Astrocyte (in vitro differentiated cells and primary cell): ENCODE measurements at places on chromosomes 1 and 21. TPM values are rescaled to one million over a fixed set of nuclear protein-coding genes. Genes with fewer than 3 reads are reported as not detected.
A peak's percentile ranks its signal among the peaks of the same experiment; 100 is the strongest.

Gene THEM5
- not detected in 2 replicates for total RNA-seq

Gene SPATA1
- total RNA-seq, result 0.41 and 1.4 TPM in 2 replicates

GRCh38 chr1:24349891-24350290, 30.7 kb downstream of the GRHL3 start:
- DNase-seq, result peak; percentile 47
- no peaks in the 10 kb centered on the region for H3K36me3 ChIP-seq
- no peaks in the 10 kb centered on the region for H3K27me3 ChIP-seq

GRCh38 chr1:202244841-202245261, 51.3 kb downstream of the LGR6 start:
- no peak for DNase-seq
- H3K36me3 ChIP-seq, result no peaks in the 10 kb centered on the region
- H3K27ac ChIP-seq, result no peak overlapping the region
- H3K4me3 ChIP-seq, result no peak overlapping the region
- peaks cover 22% of the 10 kb centered on the region for H3K27me3 ChIP-seq
- H3K4me1 ChIP-seq, result peaks cover 4% of the 10 kb centered on the region

DNA sequence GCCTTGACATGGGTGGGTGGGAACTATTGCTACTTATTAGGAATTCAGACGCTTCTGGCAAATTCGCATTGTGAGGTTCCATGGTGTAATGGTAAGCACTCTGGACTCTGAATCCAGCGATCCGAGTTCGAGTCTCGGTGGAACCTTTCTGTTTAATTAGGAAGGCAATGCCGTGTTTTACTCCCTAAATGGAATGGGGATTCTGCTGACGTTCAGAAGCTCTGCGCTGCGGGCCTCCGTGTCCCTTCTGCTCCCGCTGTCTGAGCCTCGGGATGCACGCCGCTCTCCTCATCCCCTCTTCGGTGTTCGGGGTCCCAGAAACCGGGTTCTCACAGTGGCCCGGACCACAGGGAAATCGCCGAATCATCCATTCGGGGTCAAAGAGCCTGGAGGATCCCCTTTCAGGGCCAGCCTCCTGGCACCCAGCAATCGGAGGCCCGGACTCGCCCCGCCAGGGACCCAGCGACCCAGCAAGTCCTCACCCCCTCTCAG, 280.3 kb downstream of the FAM72C start:
- no peak overlapping the region for H3K27ac ChIP-seq
- H3K36me3 ChIP-seq, result no peaks in the 10 kb centered on the region
- no peaks in the 10 kb centered on the region for H3K4me1 ChIP-seq
- no peaks in the 10 kb centered on the region for H3K27me3 ChIP-seq
- H3K4me3 ChIP-seq, result no peak overlapping the region

Gene RPE65
- total RNA-seq, result 0.27 and 0.91 TPM in 2 replicates

DNA sequence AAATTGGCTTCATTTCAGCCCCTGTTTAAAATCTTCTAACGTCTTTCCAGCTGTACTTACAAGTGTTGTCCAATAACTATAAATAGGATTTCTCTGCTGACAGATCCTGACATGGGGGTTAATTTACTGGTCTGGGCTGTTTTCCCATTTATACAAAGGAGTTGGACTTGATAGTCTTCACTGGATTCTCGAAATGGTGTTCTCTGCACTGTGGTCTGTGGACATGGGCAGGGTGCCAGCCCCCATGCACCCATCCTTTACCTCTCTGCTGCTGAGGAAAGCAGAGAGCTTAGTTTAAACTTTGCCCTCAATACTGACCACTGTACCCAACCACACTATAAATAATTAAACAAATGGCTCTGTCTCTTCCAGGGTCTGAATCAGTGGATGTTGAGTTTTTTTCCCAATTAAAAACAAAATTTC, 5.2 kb downstream of the DIO1 start:
- no peak overlapping the region for H3K4me3 ChIP-seq
- H3K27ac ChIP-seq, result no peak overlapping the region
- DNase-seq, result peak; percentile 86
- peaks cover 5% of the 10 kb centered on the region for H3K4me1 ChIP-seq
- no peaks in the 10 kb centered on the region for H3K36me3 ChIP-seq
- H3K27me3 ChIP-seq, result no peaks in the 10 kb centered on the region

DNA sequence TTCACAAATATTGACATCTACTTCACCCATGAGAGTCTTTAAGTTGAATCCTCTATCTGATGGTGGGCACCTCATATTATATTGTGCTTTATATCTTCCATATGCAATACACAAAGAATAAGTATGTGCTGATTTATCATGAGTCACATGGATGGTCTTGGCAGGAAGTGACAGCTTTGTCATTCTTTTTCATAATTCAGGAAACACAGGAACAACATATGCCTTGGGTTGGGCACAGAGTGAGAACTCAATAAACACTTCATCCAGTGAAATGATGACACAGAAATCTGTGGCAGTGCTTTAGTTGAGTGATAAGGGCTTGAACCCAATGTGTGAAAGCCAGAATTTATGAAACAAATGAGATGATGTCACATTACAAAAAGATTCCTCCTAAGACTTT, 41.2 kb downstream of the GADD45A start:
- H3K27me3 ChIP-seq, result no peaks in the 10 kb centered on the region
- H3K27ac ChIP-seq, result peak overlapping the region; percentile 73
- H3K4me1 ChIP-seq, result peaks cover 52% of the 10 kb centered on the region
- no peak overlapping the region for H3K4me3 ChIP-seq

DNA sequence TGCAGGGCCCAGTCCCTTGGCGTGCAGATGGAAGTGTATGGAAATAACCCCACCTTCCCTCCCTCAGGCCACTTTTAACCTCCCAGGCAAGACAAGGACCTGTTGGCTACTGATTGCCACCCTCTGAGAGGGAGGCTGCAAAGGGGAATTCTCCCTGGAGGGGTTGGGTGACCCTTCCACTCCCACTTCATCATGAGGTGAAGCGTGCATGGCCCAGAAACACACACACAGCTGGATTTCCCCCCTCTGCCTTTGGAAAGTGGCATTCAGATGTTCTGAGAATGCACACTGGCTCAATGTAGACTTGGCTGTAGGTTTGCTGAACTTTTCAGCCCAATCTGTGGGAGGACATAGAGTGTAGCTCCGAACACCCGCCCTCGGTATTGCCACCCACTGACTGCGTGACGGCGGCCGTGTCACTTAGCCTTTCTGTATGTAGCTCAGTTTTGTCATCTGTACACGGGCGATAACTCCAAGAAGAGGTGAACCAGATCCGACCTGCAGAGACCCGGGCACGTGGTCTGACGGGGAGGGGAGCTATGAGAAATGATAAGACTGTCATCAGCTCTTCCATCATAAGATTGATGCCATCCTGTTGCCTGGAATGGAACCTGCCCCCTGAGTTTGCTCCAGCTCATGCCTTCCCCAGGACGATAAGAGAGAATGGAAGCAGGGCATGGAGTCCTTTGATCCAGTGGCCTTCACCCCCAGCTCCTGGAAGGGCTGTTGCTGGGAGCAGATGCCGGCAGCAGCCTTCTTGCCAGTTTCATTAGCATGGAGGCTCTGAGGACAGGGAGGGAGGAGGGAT, 19.3 kb downstream of the MIIP start:
- H3K4me1 ChIP-seq, result peaks cover 14% of the 10 kb centered on the region
- H3K27me3 ChIP-seq, result peaks cover 3% of the 10 kb centered on the region
- H3K36me3 ChIP-seq, result no peaks in the 10 kb centered on the region
- H3K27ac ChIP-seq, result no peak overlapping the region
- no peak overlapping the region for H3K4me3 ChIP-seq
- DNase-seq, result no peak

GRCh38 chr1:86229405-86229975, 72.9 kb upstream of the COL24A1 start:
- DNase-seq, result no peak
- no peaks in the 10 kb centered on the region for H3K4me1 ChIP-seq
- H3K4me3 ChIP-seq, result no peak overlapping the region
- H3K36me3 ChIP-seq, result no peaks in the 10 kb centered on the region
- H3K27ac ChIP-seq, result no peak overlapping the region

- H3K4me3 ChIP-seq, result no peak overlapping the region
- H3K27me3 ChIP-seq, result no peaks in the 10 kb centered on the region
- no peaks in the 10 kb centered on the region for H3K36me3 ChIP-seq
- DNase-seq, result no peak
These were observed 28.1 kb downstream of the TSHB start for GRCh38 chr1:115057661-115058254.

- H3K27ac ChIP-seq, result peak overlapping the region; percentile 33
- H3K4me1 ChIP-seq, result peaks cover 37% of the 10 kb centered on the region
- no peak for DNase-seq
- no peaks in the 10 kb centered on the region for H3K27me3 ChIP-seq
- no peak overlapping the region for H3K4me3 ChIP-seq
These were observed 22.7 kb downstream of the SLC2A1 start for GRCh38 chr1:42935971-42936308.

Gene E2F2
- total RNA-seq, result 0.11 TPM in 1 of 2 replicates, not detected in the other

Gene RAB4A
- 55.0 and 58.6 TPM in 2 replicates for total RNA-seq

Gene CYYR1
- total RNA-seq, result 3.3 and 4.7 TPM in 2 replicates

Gene GSTM3
- total RNA-seq, result 25.4 and 26.1 TPM in 2 replicates

DNA sequence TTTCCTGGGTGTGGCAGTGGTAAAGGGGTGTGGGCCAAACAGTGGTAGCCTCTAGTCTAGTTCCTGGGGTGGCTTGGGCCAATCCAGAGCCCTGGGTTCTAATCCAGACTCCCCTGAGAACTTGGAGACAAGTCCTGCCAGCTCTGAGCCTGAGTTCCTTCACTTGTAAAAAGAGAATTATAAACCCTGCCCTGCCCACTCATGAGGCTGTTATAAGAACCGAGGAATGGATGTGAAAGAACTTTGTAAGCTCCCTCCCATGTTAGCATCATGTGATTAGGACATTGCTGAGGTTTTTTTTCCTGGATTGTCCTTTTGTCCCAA, 131.0 kb downstream of the RRAGC start:
- peaks cover 8% of the 10 kb centered on the region for H3K27me3 ChIP-seq
- H3K4me1 ChIP-seq, result peaks cover 12% of the 10 kb centered on the region
- H3K36me3 ChIP-seq, result no peaks in the 10 kb centered on the region
- DNase-seq, result no peak
- no peak overlapping the region for H3K4me3 ChIP-seq

Gene HEYL
- total RNA-seq, result 1.1 and 3.1 TPM in 2 replicates

DNA sequence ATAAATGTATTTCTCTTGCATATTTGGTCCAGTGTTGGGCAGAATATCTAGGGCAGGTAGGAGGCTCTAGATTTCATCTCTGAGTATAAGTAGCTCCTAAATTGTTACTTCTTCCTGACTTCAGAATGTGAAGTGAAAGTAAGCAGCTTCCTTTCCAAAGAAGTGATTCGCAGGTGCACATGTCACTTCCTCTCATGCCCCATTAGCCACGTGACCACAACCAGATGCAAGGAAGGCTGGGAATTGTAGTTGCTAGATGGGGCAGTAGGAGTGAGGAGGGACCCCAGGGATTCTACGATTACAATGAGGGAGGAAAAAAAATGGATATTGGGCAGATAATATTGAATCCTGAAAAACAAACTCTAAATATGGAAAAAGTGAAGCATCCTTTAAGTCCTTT, 113.2 kb upstream of the CYYR1 start:
- H3K36me3 ChIP-seq, result no peaks in the 10 kb centered on the region
- DNase-seq, result no peak
- H3K27ac ChIP-seq, result no peak overlapping the region
- H3K27me3 ChIP-seq, result no peaks in the 10 kb centered on the region

Gene ST6GALNAC5
- 0.19 and 1.3 TPM in 2 replicates for total RNA-seq

DNA sequence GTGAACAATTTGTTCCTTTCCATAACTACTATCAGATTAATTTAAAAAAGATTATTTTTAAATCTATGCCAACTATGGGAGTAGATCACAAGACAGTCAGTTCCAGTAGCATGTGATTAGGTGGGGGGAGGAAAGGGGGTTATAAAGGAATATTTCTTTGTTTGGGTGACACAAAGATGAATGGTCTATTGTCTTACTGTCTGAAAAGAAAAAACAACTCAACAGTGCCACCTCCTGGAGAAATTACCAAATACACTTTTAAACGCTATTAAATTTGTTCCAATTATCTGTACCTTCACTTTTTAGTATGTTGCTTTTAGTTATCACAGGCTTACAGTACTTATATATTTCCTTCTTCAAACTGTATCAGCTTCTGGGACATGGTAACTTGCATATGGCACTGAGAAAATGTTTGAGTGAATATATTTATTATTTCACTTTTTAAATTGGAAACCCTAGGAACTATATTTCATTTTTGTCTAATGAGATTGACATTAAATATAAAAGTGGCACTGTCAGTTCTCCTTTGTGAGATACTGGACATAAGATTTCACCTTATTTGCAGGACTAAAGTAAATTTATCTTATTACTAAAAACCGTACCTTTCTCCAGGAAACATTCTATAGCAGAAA, 1.7 kb upstream of the SORT1 start:
- H3K36me3 ChIP-seq, result peaks cover 10% of the 10 kb centered on the region
- H3K4me1 ChIP-seq, result peaks cover 21% of the 10 kb centered on the region
- H3K4me3 ChIP-seq, result no peak overlapping the region
- H3K27me3 ChIP-seq, result no peaks in the 10 kb centered on the region

DNA sequence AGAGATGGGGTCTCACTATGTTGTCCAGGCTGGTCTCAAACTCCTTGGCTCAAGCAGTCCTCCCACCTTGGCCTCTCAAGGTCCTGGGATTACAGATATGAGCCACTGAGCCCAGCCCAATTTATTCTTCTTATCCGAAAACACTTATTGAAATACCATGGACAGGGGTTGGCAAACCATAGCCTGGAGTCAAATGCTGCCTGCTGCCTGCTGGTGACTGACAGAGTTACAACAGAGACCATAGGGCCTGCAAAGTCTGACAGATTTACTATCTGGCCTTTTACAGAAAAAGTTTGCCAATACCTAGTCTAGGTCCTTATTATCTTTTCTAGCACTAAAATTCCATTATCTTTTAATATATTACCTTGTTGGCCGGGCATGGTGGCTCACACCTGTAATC, 87.1 kb upstream of the ZNF281 start:
- H3K4me3 ChIP-seq, result no peak overlapping the region
- no peaks in the 10 kb centered on the region for H3K4me1 ChIP-seq

DNA sequence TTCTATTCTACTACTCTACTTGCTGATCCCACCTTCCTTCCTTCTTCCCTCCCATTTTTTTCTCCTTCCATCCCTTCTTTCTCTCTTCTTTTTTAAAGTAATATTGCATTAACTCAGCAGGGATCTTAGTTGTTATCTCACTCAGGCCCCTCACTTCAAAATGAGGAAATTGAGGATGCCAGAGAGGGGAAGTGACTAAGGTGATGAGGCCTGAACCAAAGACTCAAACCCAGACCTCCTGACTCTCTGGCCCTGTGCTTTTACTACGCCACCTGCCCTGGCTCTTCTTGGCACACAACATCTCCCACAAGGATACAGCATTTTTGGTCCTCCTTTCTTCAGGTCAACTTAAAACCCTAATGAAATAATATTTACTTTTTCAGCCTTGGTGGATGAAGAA, 151.7 kb upstream of the ZNF648 start:
- H3K36me3 ChIP-seq, result no peaks in the 10 kb centered on the region
- H3K4me3 ChIP-seq, result no peak overlapping the region
- peaks cover 4% of the 10 kb centered on the region for H3K4me1 ChIP-seq
